ENCODE measurements at places on chromosomes 13 and 19.

- DNase-seq, result no peak
Observed at GRCh38 chr19:38893341-38893771, 6.1 kb downstream of the SIRT2 start.

DNA sequence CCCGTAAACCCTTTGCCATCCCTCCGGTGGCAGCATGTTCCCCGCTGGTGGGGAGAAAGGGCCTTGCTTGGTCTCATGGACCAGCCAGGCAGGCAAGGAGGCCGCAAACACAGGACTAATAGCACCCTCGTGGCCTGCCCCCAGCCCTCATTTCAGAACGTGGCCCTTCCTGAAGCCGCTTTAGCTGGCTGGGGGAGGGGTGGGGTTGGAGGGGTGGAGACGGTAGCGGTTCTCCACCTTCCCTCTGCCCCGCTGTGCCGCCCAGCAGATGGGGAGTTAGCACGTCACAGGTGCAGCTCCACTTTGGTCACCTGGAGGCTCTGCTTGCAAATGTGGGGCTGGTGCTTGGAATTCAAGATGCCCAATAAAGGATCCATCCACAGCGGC is 59.3 kb upstream of the URI1 start:
- DNase-seq, result no peak

GRCh38 chr19:1384478-1385110 is 887 bp downstream of the NDUFS7 start:
- DNase-seq, result no peak

DNA sequence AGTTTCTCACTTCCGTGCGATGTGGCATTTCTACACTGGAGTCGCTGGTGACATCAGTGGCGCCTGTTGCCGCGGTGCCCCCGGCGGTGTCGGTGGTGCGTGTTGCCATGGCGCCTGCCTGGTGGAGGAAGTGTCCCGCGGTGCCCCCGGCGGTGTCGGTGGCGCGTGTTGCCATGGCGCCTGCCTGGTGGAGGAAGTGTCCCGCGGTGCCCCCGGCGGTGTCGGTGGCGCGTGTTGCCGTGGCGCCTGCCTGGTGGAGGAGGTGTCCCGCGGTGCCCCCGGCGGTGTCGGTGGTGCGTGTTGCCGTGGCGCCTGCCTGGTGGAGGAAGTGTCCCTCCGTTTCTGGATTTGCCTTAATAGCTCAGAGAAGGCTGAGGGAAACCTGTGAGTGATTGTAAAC is 127.6 kb downstream of the KDM4B start:
- DNase-seq, result no peak

- no peak for DNase-seq
Observed at GRCh38 chr19:55197528-55197927, 11.8 kb downstream of the PTPRH start.

- DNase-seq, result no peak
Observed at GRCh38 chr19:2631213-2631821, 71.2 kb downstream of the GNG7 start.

GRCh38 chr13:93355094-93355493 is 128.5 kb downstream of the GPC6 start:
- DNase-seq, result no peak

GRCh38 chr13:46831588-46832194 is 34.7 kb upstream of the ESD start:
- DNase-seq, result peak; percentile 1

GRCh38 chr19:17968362-17968761 is 1.5 kb downstream of the KCNN1 start:
- no peak for DNase-seq

DNA sequence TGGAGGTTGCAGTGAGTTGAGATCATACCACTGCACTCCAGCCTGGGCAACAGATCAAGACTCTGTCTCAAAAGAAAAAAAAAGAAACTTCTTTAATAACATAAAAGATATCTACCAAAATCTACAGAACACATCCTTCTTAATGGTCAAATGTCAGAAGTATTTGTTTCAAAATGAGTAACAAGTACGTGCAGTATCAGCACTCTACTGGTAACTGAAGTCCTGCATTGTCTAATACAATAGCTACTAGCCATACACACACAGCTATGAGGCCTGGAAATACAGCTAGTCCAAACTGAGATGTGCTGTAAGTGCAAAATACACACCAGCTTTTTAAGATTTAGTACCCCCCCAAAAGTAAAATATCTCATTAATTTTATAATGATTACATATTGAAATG is 88.1 kb downstream of the TSC22D1 start:
- no peak for DNase-seq

- DNase-seq, result no peak
Observed at GRCh38 chr19:39840492-39840891, 5.7 kb downstream of the FBL start.

DNA sequence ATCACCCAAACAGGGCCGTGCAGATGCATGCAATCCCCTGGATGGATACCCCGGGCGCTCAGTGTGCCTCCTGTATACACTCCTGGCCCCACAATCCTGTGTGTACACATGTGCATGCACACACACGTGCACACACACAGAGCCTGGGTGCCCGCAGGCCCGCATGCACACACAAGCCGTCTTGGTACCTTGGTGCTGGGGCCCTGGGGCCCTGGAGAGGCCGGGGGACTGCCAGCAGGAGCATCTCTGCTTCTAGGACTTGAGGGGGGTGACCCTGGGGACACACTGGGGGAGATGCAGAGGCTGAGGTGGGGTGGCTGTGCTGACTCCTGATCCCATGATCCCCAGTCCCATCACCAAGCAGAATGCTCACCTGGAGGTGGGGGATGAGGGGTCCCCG is 15.6 kb upstream of the EPOR start:
- DNase-seq, result no peak
